Fibroblast of lung (primary cell): ENCODE measurements at places on chromosomes 1 and 21. TPM values are rescaled to one million over a fixed set of nuclear protein-coding genes. Genes with fewer than 3 reads are reported as not detected.

The UBL4B gene
- under 0.01 TPM in 1 of 2 replicates, not detected in the other for total RNA-seq

- H3K4me3 ChIP-seq: no peak overlapping the region
- H3K4me1 ChIP-seq: no peaks in the 10 kb centered on the region
- no peak overlapping the region for H3K27ac ChIP-seq
These were observed 123.3 kb upstream of the USP24 start for GRCh38 chr1:55338448-55338820.

GRCh38 chr1:119758584-119758983, 10.1 kb downstream of the HMGCS2 start:
- no peak overlapping the region for H3K4me3 ChIP-seq
- H3K4me1 ChIP-seq: no peaks in the 10 kb centered on the region
- H3K27me3 ChIP-seq: peaks cover 2% of the 10 kb centered on the region
- no peaks in the 10 kb centered on the region for H3K36me3 ChIP-seq

DNA sequence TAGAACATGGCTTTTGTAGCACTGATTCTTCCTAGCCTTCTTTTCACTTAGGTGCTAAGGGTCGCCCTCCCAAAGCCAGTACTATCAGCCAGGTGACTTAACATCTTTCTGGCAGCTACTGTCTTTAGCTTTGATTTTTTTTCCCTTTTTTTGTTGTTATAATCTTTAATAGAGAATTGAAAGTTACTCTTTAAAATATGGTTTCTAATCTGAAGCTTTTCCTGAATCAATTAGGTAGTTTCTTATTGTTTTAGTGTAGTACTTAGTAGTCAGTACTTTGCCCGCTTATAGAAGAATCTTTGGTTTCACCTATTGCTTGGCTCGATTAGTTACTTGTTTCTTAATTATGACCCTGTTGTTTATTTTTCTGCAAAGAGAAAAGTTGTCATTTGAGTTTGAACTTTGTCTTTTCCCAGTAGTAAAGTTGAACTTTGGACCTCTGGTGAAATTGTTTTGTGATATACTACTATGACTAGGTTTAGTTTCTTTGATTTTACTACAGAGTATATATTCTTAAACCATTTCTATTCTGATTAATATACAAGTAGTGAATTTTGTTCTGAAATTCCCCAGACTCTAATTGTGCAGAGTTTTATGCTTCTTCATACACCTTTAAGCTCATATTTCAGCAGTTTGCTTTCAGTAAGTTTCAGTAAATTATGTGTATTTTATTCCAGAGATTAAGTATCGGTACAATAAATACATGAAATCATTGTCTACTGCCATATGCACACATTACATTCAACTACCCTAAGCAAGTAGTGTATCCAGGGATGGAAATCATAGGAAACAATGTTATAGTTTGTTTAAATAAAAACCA, 3.9 kb downstream of the MAGI3 start:
- no peak overlapping the region for H3K4me3 ChIP-seq
- no peak overlapping the region for H3K27ac ChIP-seq
- no peaks in the 10 kb centered on the region for H3K36me3 ChIP-seq
- no peaks in the 10 kb centered on the region for H3K27me3 ChIP-seq
- no peak for DNase-seq

GRCh38 chr1:54390655-54391054, 15.5 kb downstream of the SSBP3 start:
- no peak for DNase-seq
- H3K4me3 ChIP-seq: no peak overlapping the region
- H3K27me3 ChIP-seq: no peaks in the 10 kb centered on the region
- H3K27ac ChIP-seq: no peak overlapping the region
- H3K4me1 ChIP-seq: no peaks in the 10 kb centered on the region
- peaks cover 12% of the 10 kb centered on the region for H3K36me3 ChIP-seq

DNA sequence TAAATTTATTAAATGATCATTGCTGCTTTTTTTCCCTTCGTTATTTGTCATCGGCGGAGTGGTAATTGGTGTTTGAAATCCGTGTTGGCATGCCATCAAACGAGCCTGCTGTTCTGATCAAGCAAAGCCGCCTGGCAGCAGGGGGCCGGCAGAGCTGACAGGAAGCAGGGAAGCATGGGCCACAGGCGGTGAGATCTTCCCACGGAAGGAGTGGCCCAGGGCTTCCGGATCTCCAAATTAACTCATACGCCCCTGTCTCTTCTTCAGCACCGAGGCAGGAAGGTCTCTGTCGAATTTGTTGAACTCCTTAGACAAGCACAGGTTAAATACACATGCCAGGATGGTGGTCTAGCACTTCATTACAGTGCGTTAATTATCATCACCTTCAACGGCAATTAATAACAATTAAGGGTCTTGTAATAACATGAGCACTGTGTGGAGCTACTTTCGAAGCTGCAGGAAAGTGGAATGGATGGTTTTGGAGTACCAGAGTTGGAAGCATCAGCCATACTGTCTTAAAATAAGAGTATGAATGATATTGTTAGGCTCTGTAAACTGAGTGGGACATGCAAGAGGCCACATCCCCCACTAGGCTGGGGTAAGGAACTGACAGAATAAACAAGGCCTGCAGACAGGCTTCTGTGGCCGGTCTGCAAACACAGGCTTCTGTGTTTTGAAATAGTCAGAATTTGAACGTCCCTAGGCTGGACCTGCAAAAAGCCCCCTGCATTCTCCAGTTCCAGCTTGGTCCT, 199.4 kb upstream of the DAB1 start:
- no peaks in the 10 kb centered on the region for H3K27me3 ChIP-seq
- no peak overlapping the region for H3K27ac ChIP-seq
- H3K4me1 ChIP-seq: no peaks in the 10 kb centered on the region
- H3K4me3 ChIP-seq: no peak overlapping the region
- DNase-seq: no peak
